Suprapubic skin (tissue), 4 donors: ENCODE measurements at places on chromosomes 1 and 21. TPM values are rescaled to one million over a fixed set of nuclear protein-coding genes. Genes with fewer than 3 reads are reported as not detected.

DNA sequence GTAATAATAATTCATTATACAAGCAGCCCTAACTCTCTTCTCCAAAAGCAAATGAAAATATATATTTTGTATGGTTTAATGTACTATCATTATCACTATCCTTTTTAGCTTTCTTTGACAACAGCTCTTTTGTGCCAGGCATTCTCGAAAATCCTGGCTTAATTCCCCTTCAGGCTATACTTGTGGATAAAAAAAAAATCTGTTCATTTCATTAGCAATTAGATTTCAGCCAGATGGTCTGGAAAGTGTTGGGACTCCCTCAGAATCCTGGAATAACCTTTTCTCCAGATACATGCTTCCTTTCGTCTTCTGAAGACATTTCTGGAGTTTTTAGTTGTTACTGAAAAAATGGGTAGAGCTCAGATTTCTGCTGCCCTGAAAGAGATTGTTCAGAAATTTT lies 83.4 kb upstream of the PLPPR4 start:
- DNase-seq, result no peak

DNA sequence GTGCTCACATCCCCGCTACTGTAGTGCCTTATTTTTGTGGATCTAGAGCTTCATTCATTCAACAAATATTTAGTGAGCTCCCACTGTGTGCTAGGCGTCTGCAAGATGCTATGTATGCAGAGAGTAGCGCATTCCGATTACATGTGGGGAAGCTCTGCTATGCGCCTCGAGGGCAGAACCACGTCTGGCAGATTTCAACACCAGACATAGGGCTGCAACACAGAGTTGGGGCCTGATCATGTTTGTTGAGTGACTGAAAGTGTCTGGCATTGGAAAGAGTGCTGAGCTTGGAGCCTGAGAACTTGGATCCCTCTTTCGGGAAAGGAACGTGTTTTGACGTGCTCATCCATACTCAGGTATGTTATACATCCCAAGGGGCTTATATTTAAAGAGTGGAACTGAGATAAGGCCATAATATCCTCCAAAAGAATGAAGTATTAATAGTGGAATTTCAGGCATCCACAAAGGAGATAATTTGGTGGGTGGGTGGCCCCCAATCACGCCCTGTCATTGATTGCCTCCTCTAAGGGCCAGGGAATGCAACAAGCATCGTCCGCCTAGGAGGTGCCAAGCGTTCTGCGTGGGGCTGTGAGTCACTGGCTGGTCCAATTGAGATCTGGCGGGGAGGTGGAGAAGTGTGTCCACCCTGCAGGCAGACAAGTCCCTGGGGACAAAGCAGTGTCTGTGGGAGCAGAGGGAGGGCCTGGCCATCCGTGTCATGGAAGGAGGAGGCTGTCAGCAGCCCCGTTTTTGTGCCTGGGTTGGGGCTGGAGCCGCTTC lies 62.8 kb upstream of the ZBTB40 start:
- DNase-seq, result no peak

STUM gene
- 5.9 TPM for total RNA-seq

GRCh38 chr1:55974714-55975441 lies 604.5 kb downstream of the PLPP3 start:
- no peak for DNase-seq

GRCh38 chr1:229693129-229693900 lies 67.3 kb downstream of the URB2 start:
- no peak for DNase-seq

- no peak for DNase-seq
Measured at GRCh38 chr21:34133802-34134201, 60.4 kb downstream of the MRPS6 start.

SPRR2G gene
- 15.8 TPM for total RNA-seq

- no peak for DNase-seq
Measured at GRCh38 chr1:195899762-195900352, 708.4 kb downstream of the KCNT2 start.

- DNase-seq, result no peak
Measured at GRCh38 chr1:156098784-156099183, 15.7 kb upstream of the LMNA start.

DNA sequence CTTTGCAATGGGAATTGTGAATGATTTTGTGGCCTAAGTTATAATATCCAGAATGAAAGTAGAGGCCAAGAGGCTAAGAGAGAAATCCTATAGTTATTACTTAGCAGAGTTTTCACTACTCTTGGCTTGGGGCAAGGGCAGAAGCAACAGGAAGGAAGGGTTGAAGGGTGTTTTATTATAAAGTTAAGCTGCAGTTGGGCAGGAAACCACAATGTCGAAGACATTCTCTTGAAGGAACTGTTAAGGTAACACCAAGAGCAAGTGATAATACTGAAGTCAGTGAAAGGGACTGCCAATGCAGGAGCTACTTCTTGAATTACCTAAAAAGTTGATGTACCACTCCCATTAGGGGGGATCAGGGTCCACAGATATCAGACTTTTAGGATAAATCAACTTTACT lies 8.3 kb downstream of the XCL2 start:
- DNase-seq, result no peak

DNA sequence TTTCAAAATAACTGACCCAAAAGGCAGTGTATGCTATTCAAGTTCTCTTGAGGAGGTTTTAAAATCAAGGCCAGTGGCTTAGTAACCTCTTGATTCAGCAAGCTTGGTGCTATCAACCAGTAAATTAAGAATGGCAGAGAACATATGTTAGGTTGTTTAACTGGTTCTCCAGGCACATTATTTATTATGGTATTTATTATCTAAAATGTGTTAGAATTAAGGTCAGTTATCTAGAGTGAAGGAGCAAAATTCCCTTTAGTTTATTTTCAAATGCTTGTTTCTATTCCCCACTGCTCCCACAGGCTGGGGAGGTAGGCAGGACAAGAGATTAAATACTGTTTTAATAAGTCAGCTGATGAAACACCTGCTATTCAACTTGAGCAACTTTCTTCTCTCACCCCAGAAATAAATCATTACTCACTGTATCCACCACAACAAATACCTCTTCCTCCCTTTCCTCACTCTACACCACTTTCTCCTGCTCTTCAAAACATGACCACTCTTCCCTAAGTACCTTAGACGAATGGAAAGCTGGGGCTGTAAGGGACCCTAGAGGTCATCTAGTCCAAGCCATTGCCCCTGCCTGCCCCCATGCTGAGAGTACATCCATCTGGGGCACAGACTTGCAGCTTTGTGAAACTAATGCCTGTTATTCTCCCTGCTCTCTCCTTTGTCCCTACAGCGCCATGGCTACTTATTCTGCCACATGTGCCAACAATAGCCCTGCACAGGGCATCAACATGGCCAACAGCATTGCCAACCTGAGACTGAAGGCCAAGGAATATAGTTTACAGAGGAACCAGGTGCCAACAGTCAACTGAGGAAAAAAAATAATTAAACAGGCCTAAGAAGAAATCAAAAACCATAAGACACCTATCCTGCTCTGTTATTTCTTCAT lies 71.7 kb downstream of the PRRX1 start:
- no peak for DNase-seq

GRCh38 chr1:195462646-195463045 lies 1145.6 kb downstream of the KCNT2 start:
- no peak for DNase-seq

DEPDC1 gene
- 7.6 TPM for total RNA-seq
